Gastrocnemius medialis (tissue), 4 donors: ENCODE measurements at places on chromosomes 2 and 18.

DNA sequence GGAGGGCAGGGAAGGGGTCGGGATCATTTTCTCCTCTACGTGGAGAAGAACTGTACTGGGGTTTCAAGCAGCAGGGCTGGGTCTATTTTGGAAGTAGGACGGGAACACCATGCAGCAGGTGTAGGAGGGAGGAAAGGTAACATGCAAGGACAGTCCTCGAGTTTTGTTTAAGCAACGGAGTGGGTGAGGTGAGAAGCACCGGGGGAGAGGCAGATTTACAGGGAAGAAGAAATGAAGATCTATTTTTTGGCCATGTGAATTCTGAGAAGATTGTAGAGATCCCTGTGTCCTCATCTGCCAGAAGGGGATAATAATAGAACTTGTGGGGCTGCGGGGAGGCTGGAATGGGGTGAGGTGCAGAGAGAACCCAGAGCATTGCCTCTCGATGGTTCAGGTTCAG, 85.6 kb downstream of the INPP5D start:
- no peak for DNase-seq

- DNase-seq = no peak
Observed at GRCh38 chr18:67222887-67223286, 293.6 kb downstream of the DSEL start.

DNA sequence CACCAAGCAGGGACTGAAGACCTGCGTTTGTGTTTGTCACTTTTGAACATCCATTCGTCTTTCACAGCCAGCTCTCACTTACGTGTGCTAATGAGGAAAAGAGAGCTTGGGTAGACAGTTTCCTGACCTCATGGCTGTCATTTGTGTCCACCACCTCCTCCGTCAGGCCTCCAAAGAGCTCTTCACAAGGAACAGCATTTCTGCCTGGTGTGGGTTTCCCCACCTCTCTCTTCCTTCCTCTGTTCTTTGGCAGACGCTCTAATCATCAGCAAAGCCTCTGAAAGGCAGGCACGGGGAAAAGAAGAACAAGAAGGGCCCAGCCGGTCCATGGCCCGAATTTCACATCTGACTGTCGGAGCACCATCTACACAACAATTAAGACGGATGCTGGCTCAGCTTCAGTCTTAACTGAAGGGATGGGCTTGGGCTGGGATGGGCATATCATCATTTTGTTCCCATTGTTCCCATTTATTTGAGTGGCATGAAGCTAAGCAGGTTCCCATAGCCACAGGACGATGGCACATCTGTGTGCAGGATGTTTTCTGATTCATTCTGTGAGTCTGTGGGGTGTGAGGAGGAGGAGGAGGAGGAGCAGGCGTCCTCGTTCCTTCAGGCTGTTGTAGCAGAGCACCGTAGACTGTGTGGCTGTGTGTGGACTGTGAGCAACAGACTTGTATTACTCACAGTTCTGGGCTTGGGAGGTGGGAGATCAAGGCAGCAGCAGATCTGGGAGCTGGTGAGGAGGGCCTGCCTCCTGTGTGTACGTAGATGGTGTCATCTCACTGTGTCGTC, 66.4 kb downstream of the TSHZ1 start:
- DNase-seq = no peak

- peak; percentile 16 for DNase-seq
Observed at GRCh38 chr2:168583710-168584521, 127.8 kb downstream of the CERS6 start.

DNA sequence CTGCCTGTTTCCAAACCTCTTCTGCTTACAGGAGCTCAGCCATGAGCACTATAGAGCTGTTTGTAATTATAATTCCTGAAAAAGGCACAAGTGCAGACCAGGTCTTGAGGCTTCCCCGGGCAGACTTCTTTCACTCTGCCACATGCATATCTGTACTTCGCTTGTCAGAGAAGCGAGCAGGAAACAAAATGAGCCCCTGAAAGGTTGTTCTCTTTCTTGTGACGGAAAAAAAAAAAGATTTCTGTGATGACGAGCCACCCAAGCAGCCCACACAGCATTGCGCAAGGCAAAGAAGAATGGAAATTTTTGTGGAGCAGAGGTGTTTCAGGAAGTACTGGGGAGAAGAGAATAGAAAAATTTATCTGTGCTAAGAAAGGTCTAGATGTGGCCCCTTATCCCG, 54.0 kb upstream of the LINC00305 start:
- DNase-seq = no peak

GRCh38 chr2:44285174-44285573, 9.9 kb downstream of the SLC3A1 start:
- DNase-seq = no peak

- peak; percentile 25 for DNase-seq
Observed at GRCh38 chr2:152335726-152336118, 748 bp downstream of the FMNL2 start.
